ENCODE measurements at places on chromosomes 6 and 20.

GRCh38 chr20:32675223-32675975 lies 1.7 kb upstream of the C20orf203 start:
- no peak for DNase-seq

DNA sequence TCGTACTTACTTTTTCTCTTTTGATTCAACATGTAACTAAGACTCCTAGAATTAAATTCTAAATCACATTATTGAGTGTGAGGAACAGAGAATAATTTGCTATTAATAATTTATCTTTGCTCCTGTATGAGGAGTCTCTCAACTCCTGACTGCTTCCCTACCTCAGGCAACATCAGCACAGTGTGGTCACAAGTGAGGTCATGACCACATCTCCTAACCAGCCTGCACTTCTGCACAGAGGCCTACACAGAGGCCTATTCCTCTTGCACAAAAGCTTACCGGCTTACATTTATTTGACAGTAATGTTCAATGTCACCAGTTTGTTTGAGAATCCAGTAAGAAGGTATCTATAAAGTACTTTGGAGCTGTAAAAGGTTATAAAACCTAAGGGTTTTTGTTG lies 637.4 kb upstream of the MARCKS start:
- DNase-seq: no peak

- DNase-seq: no peak
Observed at GRCh38 chr6:138007014-138007472, 100.2 kb downstream of the PERP start.

DNA sequence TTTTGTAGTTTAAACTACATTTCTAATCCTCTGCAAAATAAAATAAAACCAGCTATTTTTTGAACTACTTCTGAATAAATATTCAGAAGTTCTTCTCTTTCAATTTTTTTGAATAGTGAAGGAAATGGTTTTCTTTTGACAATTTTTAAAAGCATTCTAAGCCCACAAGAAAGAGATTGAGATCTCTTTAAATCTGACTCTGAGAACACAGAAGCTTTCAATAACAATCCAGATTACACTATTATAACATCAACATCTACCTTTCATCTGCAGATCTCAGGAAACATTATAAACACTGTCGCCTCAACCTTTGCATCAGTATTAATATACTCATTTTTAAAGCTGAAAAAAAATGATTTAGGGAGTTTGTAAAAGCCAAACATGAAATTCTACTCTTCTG lies 247.5 kb upstream of the PREP start:
- no peak for DNase-seq

Measured in non-pigmented ciliary epithelial cell (primary cell).